NCI-H187 treated with DMSO at 0.1 percent for 48 hours (cell line): ENCODE measurements at places on chromosomes 3 and 15.

GRCh38 chr3:87191641-87192040 lies 35.5 kb upstream of the CHMP2B start:
- DNase-seq: no peak

DNA sequence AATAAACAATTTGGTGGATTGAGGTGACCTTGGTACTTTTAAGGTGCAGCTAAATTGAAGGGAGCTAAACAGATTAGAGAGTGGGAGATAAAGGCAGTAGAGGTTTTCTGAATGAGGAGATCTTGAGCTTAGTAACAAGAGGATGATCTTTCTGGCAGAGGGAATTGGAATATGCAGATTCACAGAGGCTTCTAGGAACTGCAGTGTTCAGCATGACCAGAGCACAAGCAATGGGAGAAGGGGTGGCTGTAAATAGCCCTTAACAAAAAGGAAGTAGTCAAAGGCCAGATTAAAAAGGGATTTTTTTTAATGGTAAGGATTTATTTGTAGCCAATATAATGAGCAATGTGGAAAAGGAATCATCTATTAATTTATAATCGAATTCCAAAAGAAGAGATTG lies 5.7 kb upstream of the BNIP2 start:
- DNase-seq: no peak

DNA sequence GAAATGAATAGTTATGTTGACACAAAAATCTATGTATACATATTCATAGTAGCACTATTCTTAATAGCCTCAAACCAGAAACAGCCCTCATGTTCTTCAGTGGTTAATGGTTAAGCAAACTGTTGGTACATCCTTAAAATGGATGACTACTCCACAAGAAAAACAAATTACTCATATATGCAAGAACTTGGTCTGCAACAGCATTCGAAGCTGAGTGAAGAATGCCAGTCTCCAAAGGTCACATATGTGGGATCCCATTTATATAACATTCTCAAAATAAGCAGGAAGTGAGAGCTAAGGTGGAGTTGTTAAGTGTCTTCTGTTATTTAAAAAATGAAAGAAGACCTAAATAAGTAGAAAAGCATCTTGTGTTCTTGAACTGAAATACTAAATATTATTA lies 365.7 kb downstream of the GABRG3 start:
- DNase-seq: no peak

- DNase-seq: no peak
These were observed 1.9 kb upstream of the TRIM71 start for GRCh38 chr3:32815841-32816438.

GRCh38 chr3:38127611-38128302 lies 9.2 kb downstream of the ACAA1 start:
- no peak for DNase-seq

- no peak for DNase-seq
These were observed 62.2 kb upstream of the RGMA start for GRCh38 chr15:93150910-93151881.

- DNase-seq: no peak
These were observed 105.9 kb upstream of the MLF1 start for GRCh38 chr3:158465074-158465473.

DNA sequence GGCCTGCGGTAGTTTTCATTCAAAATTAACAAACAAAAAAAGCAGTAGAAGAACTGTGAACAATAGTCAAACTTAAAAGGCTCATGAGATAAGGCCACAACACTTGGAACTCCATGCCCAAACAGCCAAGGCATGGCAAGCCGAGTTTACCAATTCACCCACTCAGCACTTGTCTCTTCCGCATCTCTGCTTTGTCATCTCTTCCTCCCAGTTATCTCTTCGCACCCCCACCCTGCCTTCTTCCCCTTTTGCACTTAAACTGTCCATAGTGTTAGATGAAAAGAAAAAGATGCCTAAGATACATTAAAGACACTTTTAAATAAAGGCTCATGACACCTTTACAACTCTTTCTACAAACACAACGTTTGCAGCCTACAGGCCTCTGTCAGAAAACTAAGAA lies 11.1 kb downstream of the TLE3 start:
- DNase-seq: no peak

GRCh38 chr15:65033659-65034269 lies 4.3 kb upstream of the MTFMT start:
- DNase-seq: no peak

- no peak for DNase-seq
These were observed 10.7 kb upstream of the TRAK1 start for GRCh38 chr3:42080453-42080872.

- DNase-seq: no peak
These were observed 684 bp downstream of the TNFAIP8L3 start for GRCh38 chr15:51093839-51094605.
